ENCODE measurements at places on chromosomes 4 and X.

GRCh38 chr4:40419231-40419912 lies 84.2 kb downstream of the CHRNA9 start:
- no peak for DNase-seq

GRCh38 chr4:31375936-31376335 lies 655.8 kb downstream of the PCDH7 start:
- no peak for DNase-seq

- DNase-seq: no peak
Observed at GRCh38 chr4:104489731-104490095, 5.0 kb downstream of the CXXC4 start.

DNA sequence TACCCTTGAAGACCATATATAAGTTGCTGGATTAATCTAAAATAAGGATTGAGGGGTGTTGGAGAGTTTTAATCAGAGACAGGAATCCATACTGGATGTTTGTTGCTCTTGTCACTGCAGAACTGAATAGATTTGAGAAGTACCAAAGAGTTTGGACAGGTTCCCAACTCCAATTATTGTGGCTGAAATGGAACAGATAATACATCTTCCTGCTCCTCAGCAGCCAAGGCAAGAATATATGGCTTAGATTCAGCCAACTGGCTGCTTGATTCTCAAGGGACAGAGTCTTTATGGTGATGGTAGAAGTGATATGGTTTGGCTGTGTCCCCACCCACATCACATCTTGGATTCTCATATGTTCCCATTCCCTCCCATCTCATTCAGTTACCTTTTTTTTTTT lies 97.0 kb upstream of the PDHA2 start:
- no peak for DNase-seq

GRCh38 chr4:7007944-7008343 lies 35.2 kb upstream of the TADA2B start:
- no peak for DNase-seq

GRCh38 chrX:118347131-118347530 lies 1.2 kb downstream of the WDR44 start:
- no peak for DNase-seq

- DNase-seq: no peak
Observed at GRCh38 chr4:81021142-81021944, 9.2 kb upstream of the BMP3 start.

DNA sequence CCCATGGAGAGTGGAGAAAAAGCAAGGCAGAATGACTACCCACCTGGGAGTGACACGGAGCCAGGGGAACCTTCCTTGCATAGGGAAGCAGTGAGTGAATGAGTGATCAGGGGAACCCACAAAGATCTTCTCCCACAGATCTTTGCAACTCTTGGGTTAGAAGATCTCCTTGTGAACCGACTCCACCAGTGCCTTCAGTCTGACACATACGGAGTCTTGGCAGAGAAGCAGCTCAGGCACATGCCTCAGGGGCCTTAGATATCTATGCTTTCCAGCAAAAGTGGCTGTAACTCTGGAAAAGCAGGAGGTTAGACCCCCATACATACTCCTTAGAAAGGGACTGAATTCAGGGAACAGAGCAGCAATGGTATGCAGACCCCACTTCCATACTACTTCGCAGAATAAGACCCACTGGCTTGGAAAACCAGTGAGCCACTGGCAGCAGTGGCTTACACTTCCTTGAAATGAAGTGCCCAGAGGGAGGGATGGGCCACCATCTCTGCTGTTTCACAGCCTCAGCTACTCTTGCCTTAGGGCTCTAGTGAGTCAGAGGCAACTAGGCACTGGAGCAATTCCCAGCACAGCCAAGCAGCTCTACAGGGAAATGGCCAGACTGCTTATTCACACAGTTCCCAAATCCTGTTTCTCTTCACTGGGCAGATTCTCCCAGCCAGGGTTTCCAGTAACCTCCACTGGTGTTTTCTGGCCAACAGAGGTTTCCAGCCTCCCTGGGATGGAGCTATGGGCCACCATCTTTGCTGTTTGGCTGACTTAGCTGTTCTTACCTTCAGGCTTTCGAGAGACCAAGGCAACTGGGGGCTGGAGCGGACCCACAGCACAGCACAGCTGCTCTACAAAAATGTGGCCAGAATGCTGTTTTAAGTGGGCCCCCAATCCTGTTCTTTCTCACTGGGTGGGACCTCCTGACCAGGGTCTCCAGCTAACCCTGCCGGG lies 82.8 kb upstream of the TCEAL2 start:
- DNase-seq: no peak

GRCh38 chr4:140858897-140859296 lies 102.7 kb upstream of the TBC1D9 start:
- DNase-seq: no peak

- no peak for DNase-seq
Observed at GRCh38 chr4:15836362-15836761, 58.2 kb downstream of the CD38 start.

DNA sequence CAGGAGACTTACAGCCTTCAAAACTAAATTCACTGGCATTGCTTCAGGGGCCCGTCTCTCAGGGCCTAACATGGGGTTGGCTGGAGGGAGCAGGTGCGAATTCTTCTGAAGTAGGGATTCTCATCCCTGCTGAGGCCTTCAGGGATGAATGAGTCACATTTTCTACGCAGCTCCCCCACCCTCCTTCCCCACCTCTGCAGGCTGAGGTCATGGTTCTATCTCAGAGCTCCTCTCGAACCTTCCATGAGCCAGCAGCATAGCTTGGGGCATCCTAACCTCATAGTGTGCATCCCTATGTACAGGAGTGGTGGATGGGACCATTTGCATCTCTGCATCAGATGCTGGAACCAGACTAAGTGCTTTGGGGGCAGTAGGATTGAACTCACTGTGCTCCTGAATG lies 309.2 kb downstream of the EVC2 start:
- no peak for DNase-seq

GRCh38 chr4:137934911-137935310 lies 307.2 kb downstream of the SLC7A11 start:
- DNase-seq: no peak

GRCh38 chrX:50158593-50158992 lies 42.2 kb downstream of the AKAP4 start:
- DNase-seq: no peak

DNA sequence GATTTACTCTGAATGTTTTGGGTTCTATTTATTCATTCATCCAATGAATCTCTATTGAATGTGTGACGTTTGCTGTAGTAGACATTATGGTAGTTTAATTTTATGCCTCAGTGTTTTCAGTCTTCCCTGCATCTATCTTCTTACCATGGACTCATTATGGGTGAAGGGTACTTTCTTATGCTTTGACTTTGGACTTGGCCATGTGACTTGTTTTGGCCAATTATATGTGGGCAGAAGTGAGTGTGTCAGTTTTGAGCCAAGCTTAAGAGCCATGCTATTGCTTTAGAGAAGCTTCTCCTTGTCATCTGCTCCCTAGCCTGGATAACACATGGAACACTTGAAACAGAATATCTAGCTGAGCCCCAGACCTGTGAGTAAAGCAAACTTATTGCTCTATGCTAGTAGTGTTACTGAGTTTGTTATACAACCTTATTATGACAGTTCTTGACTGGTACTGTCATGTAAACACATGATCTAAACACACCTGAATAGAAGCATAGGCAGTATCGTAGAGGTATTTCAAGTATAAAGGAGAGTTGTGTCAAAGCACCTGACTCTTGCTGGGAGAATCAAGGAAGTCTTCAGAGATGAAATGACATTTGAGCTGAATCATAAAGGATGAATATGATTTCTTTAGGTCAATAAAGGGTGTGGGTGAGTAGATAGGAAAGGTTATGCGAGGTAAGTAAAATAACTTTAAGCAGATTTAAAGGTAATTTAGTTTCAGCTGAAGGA lies 128.4 kb downstream of the NAA11 start:
- DNase-seq: no peak

- DNase-seq: no peak
Observed at GRCh38 chr4:87108142-87108546, 112.3 kb downstream of the KLHL8 start.

GRCh38 chr4:155600244-155600643 lies 66.4 kb upstream of the GUCY1A1 start:
- DNase-seq: no peak

GRCh38 chr4:46946919-46947536 lies 38.0 kb upstream of the COX7B2 start:
- no peak for DNase-seq

GRCh38 chrX:135438734-135439043 lies 16.9 kb downstream of the SMIM10L2A start:
- no peak for DNase-seq

DNA sequence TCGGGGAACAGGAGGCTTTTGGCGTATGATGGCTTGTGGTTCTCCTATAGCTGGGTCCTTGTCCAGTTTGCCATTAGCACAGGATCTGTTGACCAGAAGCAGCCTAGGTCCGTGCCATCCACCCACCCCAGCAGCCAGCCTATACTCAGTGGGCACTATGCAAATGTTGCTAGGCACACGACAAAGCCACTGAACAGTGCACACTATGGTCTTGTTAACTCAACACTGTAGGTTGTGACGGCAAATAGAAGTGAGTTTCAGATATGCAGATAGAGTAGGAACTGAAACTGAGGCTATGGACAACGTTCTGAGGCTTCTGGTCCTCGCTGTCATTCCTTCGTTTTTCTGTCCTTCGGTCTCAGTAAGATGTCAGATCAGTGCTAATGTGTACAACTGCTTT lies 541.3 kb upstream of the TENM3 start:
- no peak for DNase-seq

- no peak for DNase-seq
Observed at GRCh38 chr4:44756559-44756958, 30.2 kb upstream of the GNPDA2 start.

DNA sequence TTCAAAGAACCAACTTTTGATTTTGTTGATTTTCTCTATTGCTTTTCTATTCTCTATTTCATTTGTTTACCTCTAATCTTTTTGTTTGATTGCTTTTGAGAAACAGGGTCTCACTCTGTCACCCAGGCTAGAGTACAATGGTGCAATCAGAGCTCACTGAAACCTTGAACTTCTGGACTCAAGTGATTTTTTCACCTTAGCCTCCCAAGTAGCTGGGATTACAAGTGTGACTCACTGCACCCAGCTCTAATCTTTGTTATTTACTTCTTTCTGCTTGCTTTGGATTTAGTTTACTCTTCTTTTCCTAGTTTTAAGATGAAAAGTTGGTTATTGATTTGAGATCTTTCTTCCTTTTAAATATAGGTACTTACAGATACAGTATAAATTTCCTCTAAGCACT lies 26.2 kb downstream of the RAB9B start:
- DNase-seq: no peak

DNA sequence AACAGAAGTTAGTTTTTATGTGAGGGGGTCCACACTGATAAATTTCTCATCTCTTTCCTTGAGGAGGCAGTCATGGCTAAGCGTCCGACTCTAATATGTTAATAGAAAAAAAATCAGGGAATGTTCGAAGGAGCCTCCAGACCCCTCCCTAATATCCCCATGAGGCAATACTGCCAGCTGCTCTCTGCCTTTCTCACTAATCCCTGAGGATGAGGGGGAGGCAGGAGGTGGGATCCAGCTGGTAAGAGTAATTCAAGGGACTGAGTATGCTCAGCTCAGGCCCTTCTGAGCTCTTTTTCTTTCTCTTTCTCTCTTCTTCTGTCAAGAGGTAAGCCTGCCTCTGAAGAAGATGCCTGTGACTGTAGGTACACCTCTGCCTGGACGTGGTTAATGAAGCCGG lies 51.7 kb downstream of the PIR start:
- no peak for DNase-seq

- no peak for DNase-seq
Observed at GRCh38 chrX:106894978-106895452, 8.1 kb downstream of the RIPPLY1 start.

GRCh38 chrX:55546956-55547355 lies 57.3 kb upstream of the USP51 start:
- no peak for DNase-seq

GRCh38 chr4:12126474-12126873 lies 697.8 kb upstream of the HS3ST1 start:
- no peak for DNase-seq

- DNase-seq: no peak
Observed at GRCh38 chrX:13471269-13471668, 98.1 kb upstream of the EGFL6 start.

DNA sequence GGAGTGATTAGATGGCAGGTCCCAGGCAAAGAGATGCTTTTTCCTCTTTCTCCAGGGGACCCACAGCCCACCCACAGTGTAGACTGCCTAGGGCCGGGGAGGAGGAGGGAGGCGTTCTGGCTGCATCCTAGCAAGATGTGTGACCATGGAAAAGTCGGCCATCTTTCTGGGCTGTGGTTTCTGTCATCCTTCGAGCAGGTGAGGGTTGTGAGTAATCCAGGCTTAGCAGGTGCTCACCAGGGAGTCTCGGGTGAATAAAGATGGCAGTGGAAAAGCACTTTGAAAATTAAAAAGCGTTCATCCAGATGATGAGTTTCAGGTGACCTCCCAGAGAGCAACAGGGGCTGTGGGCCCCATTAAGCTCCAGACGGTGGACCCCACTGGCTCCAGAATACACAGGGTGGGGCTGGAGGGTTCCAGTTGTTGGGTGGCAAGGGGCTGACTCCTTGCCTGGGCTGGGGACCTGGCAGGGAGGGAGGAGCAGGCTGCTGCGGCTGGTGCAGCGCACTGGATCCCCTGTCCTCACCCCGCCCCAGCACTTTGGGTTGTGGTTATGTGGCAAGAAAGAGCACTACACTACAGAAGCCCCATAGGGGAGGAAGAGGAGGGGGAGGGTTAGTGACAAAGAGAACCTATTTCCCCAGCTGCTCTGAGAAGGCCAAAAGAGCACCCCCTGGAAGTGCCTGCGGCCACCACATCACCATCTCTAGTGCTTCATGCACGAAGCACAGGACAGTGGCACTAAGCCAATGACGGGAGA lies 23.7 kb downstream of the ELF4 start:
- DNase-seq: no peak

Measured in activated CD8-positive, alpha-beta memory T cell treated with anti-CD3 and anti-CD28 coated beads for 48 hours (primary cell).